ENCODE measurements at places on chromosomes 3 and 15. TPM values are rescaled to one million over a fixed set of nuclear protein-coding genes. Genes with fewer than 3 reads are reported as not detected.
A peak's percentile ranks its signal among the peaks of the same experiment; 100 is the strongest.

DNA sequence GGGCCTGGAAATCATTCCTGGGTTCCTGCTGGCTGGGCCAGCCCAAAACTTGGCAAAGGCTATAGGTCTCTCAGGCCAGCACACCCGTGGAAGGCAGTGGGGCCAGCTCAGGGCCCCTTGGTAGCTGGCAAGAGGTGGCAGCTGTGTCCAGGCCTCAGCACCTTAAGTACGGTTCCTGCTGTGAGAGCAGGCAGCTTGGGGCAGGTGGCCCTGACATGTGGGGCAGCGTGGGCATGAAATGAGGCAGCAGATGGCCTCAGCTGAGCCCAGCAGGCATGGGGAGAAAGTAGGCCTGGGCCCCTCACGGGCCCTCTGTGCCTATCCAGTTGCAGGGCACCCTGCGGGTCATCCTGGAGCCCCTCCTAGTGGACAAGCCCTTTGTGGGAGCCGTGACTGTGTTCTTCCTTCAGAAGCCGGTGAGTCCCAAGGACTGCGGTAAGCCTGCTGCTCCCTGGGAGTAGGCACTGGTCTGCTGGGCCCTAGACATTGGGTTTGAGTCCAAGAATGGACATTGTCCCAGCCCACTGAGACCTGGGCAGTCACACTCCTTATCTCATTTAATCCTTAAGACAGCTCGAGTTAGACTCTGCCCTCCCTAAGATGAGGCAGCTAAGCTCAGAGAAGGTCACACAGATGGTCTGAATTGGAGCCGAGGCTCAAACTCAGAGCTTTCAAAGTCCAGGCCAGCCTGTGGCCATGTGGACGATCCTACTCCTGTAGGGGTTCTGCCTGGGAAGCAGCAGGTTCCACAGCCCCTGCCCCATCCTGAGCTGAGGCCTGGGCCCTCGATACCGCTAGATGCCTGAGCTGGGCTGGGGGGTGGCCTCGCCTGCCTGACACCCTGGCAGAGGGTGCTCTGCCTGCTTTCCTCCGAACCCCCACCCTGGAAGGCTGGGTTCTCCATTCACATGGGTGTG, 25.5 kb downstream of the ESYT3 start:
- DNase-seq, result peak; percentile 36

DNA sequence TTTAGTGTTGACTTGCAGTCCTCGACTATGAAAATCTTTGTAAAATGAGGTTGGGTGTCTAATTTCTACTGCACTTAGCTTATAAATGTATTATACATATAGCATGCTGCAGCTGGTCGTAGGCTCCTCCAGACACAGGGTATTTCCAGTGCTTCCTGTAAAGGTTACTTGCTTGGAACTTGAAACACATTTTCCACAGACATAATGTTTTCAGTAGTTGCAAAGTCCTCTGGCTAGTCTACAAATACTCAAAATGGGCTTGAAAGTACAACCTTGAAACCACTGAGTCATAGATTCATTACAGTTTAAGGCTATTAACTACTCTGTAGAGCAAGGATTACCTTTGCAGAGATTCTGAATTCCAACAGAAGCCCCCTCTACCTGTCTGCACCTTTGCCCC, 464.1 kb downstream of the RAP2B start:
- no peak for DNase-seq

TRIM71 gene
- 2.5 TPM for total RNA-seq

- DNase-seq, result no peak
Measured at GRCh38 chr3:71045917-71046282, 537.6 kb downstream of the FOXP1 start.

POU1F1 gene
- total RNA-seq, result not detected

All from lower lobe of right lung (tissue), 2 donors.